ENCODE measurements at places on chromosomes 1 and 21. TPM values are rescaled to one million over a fixed set of nuclear protein-coding genes. Genes with fewer than 3 reads are reported as not detected.
A peak's percentile ranks its signal among the peaks of the same experiment; 100 is the strongest.

Gene PCAT6
- not detected for total RNA-seq

Gene SRGAP2C
- total RNA-seq = 10.8 TPM

Gene FAM72B
- 8.1 TPM for total RNA-seq

Gene AGT
- not detected for total RNA-seq

Gene CLEC20A
- not detected for total RNA-seq

Gene GBP4
- total RNA-seq = 1.1 TPM

Gene HES2
- total RNA-seq = 0.59 TPM

DNA sequence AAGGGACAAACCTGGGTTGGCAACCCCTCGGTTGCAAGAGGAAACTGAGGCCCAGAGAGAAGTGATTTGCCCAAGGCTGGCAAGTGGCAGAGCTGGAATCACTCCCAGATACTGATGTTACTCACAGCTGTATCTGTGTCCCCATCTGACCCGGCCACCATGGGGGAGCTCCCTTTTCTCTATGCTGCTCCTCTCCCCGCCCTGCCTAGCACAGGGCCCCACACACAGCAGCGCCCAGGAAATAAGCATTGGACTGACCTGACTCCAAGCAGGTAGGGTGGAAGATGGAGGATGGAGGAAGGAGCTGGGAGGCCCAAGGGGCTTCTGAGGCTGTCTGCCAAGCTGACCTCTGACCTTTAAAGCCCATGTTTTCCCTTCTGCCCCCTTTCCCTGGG, 3.0 kb upstream of the FBLIM1 start:
- DNase-seq = no peak

- no peak for DNase-seq
Measured at GRCh38 chr1:83511146-83511726, 487.7 kb downstream of the TTLL7 start.

DNA sequence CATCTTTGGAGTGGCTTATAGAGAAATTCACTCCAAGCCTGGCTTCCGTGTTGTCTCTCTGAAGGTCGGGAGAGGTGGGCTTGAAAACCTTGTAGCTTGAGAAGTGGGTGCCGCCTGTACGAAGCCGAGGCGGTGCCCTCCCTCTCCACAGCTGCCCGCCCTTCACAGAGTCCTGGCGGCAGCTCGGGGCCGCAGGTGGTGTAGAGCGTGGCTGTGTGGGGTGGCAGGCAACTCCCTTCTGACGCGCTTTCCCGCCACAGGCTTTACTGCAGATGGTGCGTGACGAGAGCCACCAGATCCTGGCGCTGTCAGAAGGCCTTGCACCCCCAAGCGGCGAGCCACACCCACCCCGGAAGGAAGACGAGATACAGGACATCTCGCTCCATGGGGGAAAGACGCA, 33.1 kb upstream of the DIP2A start:
- DNase-seq = no peak

DNA sequence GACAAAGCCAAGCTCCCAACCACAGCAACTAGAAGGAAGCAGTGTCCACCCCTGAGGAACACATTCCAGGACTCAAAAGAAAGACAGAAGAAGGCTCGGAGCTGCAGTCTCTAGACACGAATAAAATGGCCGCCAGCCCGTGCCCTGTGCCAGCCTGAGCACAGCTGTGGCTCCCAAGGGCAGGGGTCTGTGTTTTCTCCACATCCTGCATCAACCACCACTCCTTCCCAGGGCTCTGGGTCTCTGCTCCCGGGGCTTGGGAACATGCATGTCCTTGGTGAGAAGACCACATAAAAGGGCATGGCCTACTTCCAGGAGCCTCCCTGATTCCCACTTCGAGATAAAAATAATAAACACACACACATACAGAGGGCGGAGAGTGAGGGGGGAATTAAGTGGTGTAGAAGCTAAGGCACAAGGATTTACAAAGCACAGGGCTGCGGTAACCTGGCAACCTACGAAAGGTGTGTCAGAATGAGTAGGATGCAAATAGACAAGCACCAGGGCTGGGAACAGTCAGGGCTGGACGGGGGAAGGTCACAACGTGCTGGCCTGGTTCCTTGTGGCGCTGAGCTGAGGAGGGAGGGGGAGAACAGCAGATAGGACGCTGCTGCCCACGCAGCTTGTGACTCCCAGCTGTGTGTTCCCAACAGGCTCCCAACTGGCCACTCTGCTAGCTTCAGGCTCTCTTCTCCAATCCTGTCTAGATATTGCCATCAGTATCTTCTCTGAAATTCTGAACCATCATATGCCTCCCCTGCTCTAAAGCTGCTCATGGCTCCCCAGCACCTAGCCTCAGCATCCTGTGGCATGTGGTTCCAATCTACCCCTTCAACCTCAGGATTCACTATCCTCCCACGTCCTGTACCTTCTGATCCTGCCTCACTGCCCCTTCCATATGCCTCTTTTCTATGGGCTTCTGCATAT, 72.5 kb downstream of the CD34 start:
- no peak for DNase-seq

DNA sequence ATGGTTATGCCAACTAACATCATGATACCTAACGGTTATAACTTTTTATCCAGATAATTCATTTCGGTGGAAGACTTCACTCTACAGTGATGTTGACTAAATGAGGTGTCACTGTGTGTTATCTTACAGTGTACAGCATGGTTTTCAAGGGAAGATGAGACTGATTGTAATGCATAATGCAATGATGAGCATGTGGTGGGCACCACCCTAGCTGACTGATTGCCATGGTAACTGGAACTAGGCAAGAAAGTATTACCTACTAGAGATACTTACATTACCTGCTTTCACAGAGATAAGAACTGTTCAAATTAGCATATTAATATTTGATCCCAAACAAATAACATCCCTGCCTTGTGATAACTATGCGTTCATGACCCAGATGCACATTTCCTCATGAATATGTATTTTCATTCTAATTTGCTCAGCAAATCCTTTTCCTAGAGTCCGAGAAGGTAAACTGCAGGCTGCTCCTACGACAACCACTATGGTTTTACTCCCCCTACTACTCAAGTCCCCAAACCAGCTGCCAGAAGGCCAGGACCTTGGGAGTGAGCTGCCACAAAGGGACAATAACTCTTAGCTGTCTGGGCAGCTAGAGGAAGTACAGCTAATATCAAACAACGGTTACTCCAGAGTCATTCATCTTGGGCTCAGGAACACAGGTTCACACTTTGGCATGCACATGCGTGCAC, 29.2 kb downstream of the TRABD2B start:
- no peak for DNase-seq

- DNase-seq = no peak
Measured at GRCh38 chr21:45151445-45152160, 77.2 kb downstream of the ADARB1 start.

DNA sequence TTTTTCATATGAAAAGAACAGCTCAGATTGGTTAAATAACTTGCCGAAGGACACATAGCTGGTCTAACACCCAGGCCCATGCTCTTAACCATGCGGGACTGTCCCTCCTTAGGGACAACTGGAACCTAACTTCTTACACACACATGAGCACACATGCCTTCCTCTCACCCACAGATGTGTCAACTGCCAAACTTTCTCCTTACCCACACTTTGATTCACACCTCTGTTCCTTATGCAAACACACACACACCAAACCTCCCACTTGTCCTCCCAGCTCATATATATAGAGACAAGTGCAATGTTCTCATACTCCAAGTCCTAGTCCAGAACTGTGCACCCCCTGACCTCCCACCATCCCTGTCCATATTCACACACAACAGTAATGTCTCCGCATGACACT, 4.3 kb downstream of the RAB25 start:
- no peak for DNase-seq

DNA sequence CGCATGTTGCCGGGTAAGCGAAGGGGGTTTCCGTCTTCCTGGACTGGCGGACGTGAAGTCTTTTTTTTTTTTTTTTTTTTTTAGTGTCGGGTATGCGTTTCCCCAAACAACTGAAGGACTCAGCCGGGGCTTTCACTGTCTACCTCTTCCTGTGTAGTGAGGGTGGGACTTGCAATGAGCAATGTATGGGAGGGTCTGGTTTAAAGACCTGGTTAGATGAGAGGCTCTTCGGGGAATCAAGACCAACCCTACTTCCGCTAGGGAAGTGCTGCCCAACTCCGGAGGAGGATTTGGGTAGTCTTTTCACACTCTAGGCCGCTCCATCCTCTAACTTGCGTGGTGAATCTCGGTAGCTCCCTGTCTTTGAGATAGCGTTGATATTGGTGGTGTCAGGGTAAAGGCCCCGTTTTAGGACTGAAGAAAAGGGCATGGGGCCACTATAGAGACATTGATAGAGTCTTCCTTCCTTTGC, 754 bp downstream of the PRRC2C start:
- DNase-seq = peak; percentile 61

GRCh38 chr1:56464294-56464693, 115.1 kb downstream of the PLPP3 start:
- no peak for DNase-seq

- no peak for DNase-seq
Measured at GRCh38 chr1:66327588-66327987, 206.4 kb upstream of the SGIP1 start.

- peak; percentile 35 for DNase-seq
Measured at GRCh38 chr1:114833421-114833820, 21.2 kb upstream of the SYCP1 start.

DNA sequence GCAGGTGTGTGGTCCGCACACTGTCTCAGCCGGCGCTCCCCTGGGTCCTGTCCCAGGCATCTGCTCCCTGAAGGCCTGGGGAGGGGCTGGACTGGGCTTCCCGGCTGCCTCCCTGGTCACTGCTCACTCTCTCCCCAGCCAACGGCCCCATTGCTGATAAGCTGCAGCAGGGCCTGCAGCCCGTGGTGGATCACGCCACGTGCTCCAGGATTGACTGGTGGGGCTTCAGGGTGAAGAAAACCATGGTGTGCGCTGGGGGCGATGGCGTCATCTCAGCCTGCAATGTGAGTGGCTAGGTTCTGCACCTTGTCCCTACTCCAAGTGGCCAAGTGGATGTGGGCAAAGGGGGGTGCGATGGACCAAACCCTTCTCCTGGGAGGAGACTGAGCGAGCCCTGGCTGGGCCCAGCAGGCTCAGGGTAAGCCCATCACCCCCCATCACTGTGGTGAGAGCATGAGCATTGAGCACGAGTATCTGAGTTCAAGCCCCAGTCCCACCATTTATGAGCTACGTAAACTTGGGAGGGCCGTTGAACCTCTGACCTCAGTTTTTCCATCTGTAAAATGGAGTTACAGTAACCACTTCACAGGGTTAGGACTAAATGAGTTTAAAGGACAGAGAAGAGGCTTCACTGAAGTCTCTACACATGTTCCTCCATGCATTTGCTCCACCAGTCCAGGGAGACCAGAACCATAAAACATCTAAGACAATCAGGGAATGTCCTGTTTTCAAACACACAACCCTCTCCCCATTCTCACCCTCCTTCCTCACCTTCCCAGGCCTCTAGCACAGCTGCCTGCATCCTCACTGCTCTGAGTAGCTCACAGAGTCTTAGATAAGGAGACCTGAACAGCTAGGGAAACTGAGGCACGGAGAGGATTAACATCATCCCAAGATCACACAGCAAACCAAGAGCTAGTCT, 6.5 kb downstream of the CTRC start:
- no peak for DNase-seq

- DNase-seq = no peak
Measured at GRCh38 chr1:217888328-217888727, 257.2 kb downstream of the SPATA17 start.

DNA sequence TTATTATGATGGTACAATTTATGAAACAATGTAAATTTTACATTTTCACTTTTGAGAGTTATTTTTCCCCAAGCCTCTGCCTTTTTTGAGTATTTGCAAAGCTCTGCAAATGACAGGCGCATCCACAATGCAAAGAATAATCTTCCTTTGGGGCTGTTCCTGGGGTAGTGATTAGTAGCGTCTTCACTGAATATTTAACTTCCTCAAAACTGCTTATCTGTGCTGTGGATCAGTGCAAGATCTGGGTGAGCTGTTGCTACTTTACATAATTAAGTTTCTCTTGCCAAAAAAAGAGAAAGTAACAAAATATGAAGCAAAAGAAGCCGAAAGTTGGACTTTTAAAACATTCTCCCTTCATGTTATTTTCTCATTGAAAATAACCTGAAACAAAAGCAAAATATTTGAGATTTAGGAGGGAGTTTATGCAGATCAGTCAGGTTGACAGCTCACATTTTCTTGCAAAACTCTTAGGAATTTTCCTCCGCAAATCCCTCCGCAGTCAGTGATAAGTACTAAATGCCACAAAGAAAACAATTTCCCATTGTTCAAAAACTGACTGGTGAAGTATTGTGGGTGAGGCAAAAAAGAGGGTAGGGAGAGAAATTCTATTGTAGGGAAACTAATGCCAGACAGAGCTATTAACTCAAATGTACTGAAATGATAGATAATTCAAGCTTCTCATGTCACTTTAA, 276.4 kb upstream of the B3GALT2 start:
- no peak for DNase-seq

DNA sequence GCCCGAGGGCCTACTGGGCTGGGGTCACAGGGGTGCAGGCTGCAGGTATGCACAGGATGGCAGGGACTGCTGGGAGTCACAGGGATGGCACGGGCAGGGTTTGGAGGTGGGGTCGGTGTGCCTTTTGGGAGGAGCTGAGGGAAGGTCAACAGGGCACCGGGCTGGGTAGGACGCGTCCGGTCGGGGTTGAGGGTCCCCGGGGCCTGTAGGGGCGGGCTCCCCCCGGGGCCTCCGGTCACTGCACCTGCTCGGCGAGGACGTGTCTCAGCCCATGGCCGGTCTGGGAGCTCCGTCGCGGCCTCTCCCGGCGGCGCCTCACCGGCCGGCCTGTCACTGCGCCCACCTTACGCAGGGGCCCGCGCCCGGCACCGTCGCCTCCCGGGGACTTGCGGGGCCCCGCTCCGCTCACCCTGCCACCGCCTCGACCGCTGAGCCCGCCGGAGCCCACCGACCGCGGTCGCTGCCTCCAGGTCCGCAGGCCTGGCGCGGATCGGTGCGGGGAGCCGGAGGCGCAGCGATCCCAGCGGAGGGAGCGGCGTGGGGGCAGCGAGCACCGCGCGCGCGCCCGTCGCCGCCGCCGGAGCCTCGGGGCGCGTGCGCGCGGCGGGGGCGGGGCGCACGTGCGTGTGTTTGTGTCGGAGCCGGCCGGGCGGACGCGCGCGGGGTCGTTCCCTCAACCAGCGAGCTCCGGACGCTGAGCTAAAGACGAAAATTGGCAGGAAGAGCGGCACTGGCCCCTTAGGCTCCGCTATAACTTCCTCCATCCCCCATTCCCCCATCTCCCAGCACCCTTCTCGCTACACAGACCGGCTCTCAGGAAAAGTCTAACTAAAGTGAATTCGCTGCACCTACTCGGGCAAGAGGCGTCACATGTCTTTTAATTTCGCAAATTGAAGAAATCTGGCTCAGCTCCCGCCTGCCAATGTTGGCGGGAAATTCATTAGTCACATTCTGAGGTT, at the start of gene AMIGO1:
TSS of gene AMIGO1 (minus strand) at position 552 of the 959 bp plus-strand sequence. CDS start 815 bp downstream, outside the sequence.
- peak; percentile 83 for DNase-seq

- DNase-seq = no peak
Measured at GRCh38 chr1:231596337-231596791, 30.2 kb upstream of the DISC1 start.

- DNase-seq = peak; percentile 41
Measured at GRCh38 chr1:30707412-30708360, 15.7 kb downstream of the MATN1 start.

GRCh38 chr21:44880405-44881197, 7.1 kb upstream of the PTTG1IP start:
- DNase-seq = no peak

- no peak for DNase-seq
Measured at GRCh38 chr21:17359781-17360180, 153.1 kb upstream of the CXADR start.

Data from MG63 (cell line).